ENCODE measurements at places on chromosomes 1 and 21. TPM values are rescaled to one million over a fixed set of nuclear protein-coding genes. Genes with fewer than 3 reads are reported as not detected.
A peak's percentile ranks its signal among the peaks of the same experiment; 100 is the strongest.

DNA sequence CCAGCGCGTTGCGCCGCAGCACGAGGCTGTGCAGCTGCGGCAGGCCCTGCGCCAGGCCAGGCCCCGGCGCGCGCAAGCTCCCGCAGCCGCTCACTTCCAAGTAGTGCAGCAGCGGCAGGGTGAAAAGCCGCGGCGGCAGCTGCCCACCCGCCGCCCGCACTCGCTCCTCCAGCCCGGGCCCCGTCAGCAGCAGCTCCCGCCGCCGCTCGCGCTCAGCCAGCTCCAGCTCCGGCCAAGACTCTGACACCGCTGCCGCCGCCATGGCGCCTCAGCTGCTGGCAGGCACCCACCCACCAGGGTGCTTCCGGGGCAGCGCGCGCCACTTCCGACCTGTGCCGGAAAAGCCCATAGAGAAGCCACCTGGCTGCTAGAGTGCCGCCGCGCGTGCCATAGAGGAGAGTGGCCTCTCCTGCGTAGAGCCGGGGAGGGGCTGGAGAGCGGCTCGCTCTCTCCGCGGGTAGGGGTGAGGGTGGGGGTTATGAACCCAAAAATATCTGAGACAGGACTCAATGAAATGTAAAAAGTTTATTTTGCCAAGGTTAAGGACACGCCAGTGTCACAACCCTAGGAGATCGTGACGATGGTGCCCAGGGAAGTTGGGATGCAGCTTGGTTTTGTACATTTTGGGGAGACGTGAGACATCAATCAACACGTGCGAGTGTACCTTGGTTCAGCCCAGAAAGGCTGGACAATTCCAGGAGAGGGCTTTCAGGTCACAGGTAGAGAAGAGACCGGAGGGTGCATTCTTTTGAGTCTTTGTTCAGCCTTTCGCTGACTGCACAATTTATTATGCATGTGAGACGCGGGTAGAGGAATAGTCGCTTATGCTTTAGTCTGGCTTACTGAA, at the start of gene LRRC47:
LRRC47 (minus strand) TSS at position 284 of the 847 bp plus-strand sequence; CDS start at position 262, 22 bp downstream.
- peak; percentile 98 for DNase-seq
- peak within 1 kb of the TSS; percentile 83 for H3K4me3 ChIP-seq
- H3K27me3 ChIP-seq, result no peaks in the 10 kb centered on the region
- peak within 1 kb of the TSS; percentile 67 for H3K27ac ChIP-seq
- H3K4me1 ChIP-seq, result peaks cover 29% of the 10 kb centered on the region

- H3K4me1 ChIP-seq, result no peaks in the 10 kb centered on the region
- no peaks in the 10 kb centered on the region for H3K36me3 ChIP-seq
- no peak overlapping the region for H3K4me3 ChIP-seq
- no peaks in the 10 kb centered on the region for H3K27me3 ChIP-seq
- no peak overlapping the region for H3K27ac ChIP-seq
These were observed 22.4 kb upstream of the EPS15 start for GRCh38 chr1:51541313-51542050.

DNA sequence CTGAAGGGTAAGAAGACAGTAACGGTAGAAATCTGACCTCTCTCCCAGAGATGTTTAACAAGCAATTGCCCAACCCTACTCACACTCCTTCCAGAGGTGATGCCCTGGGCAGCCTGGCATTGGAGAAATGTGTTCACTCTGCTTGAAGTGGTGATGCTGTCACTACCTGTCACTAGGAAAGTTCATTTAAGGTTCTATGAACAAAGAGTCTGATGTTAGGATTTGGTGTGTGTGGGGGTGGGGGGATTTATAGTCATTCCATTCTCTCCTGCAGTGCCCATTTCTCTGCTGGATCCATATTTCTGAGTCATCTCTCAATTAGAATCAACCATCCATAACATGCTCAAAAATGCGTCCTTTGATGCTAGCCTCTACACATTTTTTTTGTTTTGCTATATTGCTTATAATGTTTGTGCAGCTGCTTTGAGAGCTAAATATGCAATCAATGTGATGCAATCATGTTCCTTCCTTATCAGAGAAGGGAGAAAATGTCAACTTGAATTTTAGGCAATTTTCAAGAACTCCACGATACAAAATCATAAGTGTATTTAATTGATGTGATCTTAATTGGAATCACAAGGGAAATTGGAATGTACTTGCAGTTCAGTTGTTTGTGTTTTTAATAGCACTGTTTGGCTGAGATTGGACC, 173.9 kb downstream of the DUSP10 start:
- H3K36me3 ChIP-seq, result no peaks in the 10 kb centered on the region
- no peaks in the 10 kb centered on the region for H3K4me1 ChIP-seq
- H3K27me3 ChIP-seq, result no peaks in the 10 kb centered on the region
- H3K4me3 ChIP-seq, result no peak overlapping the region
- DNase-seq, result no peak

DNA sequence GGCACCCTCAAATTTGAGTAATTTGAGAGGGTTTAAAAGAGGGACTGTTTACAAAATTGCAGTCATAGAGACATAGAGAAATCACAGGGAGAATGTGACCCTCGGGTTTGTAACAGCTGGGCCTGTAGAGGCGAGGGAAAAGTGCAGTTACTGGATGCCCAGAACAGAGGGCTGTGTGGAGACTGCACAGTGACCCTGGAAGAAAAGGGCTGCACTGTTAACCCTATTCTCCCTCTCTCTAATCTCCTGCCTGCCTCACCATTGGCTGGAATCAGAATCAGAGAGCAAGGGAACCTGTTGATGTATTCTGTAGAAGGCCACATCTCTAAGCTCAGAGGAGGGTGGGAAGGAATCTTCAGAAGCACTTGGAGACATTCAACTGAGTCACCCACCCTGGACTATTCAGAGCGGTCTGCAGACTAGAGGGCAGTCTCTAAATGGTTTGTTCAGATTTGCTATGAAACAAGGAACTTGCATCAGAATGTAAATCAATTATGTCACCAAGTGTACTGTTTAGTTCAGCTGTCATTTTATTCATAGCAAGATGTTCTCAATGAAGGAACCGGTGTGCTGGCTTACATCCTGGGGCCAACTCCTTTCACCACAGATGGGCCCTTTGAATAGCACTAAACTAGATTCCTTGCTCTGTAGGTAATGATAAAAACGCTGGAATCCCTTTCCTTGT, 132.2 kb upstream of the HOOK1 start:
- no peaks in the 10 kb centered on the region for H3K36me3 ChIP-seq
- H3K27me3 ChIP-seq, result no peaks in the 10 kb centered on the region
- DNase-seq, result no peak
- peaks cover 17% of the 10 kb centered on the region for H3K4me1 ChIP-seq

TCHH gene
- total RNA-seq, result 0.20 TPM

- no peaks in the 10 kb centered on the region for H3K36me3 ChIP-seq
- no peak for DNase-seq
- no peaks in the 10 kb centered on the region for H3K27me3 ChIP-seq
These were observed 2.8 kb downstream of the CLDN19 start for GRCh38 chr1:42737257-42737656.

TMCO4 gene
- 24.3 TPM for total RNA-seq

GRCh38 chr1:198151688-198152087, 5.1 kb upstream of the NEK7 start:
- H3K36me3 ChIP-seq, result no peaks in the 10 kb centered on the region
- DNase-seq, result no peak
- no peak overlapping the region for H3K4me3 ChIP-seq
- H3K4me1 ChIP-seq, result peaks cover 5% of the 10 kb centered on the region
- no peak overlapping the region for H3K27ac ChIP-seq

GUCA2B gene
- total RNA-seq, result not detected

DPYD gene
- total RNA-seq, result 82.7 TPM

DNA sequence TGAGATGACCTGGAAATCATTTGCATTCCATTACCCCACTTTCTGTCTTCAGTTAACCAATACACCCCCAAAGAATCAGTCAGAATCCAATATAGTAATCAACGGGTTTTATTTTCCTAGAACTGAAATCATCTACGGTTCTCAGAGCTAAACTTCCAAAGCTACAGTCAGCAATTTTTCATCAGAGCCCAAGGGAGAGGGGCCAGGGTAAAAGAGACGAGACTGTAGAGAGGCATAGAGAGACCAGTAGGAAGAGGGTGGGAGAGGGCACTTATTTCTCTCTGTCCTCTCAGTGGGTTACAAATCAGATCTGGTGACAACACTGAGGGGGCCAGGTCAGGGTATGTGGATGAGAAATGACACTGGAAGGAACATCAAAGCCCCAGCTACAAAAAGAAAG, 1.1 kb upstream of the MRPL24 start:
- no peak for DNase-seq
- H3K36me3 ChIP-seq, result peaks cover 33% of the 10 kb centered on the region
- peak overlapping the region; percentile 83 for H3K27ac ChIP-seq
- H3K4me3 ChIP-seq, result peak overlapping the region; percentile 40
- H3K27me3 ChIP-seq, result no peaks in the 10 kb centered on the region

COL24A1 gene
- total RNA-seq, result 1.6 TPM

- H3K4me1 ChIP-seq, result peaks cover 6% of the 10 kb centered on the region
- peak; percentile 51 for DNase-seq
- no peak overlapping the region for H3K4me3 ChIP-seq
- H3K36me3 ChIP-seq, result no peaks in the 10 kb centered on the region
- H3K27me3 ChIP-seq, result no peaks in the 10 kb centered on the region
These were observed 5.9 kb upstream of the MYOM3 start for GRCh38 chr1:24117722-24118409.

METTL18 gene
- total RNA-seq, result 6.1 TPM

Measured in upper lobe of right lung (tissue), 1 donor.